SJSA1 (cell line): ENCODE measurements at places on chromosomes 1 and 21. TPM values are rescaled to one million over a fixed set of nuclear protein-coding genes. Genes with fewer than 3 reads are reported as not detected.
A peak's percentile ranks its signal among the peaks of the same experiment; 100 is the strongest.

HORMAD1 gene
- not detected in 2 replicates for total RNA-seq

THEM5 gene
- not detected in 2 replicates for total RNA-seq

C1QA gene
- not detected in 2 replicates for total RNA-seq

DNA sequence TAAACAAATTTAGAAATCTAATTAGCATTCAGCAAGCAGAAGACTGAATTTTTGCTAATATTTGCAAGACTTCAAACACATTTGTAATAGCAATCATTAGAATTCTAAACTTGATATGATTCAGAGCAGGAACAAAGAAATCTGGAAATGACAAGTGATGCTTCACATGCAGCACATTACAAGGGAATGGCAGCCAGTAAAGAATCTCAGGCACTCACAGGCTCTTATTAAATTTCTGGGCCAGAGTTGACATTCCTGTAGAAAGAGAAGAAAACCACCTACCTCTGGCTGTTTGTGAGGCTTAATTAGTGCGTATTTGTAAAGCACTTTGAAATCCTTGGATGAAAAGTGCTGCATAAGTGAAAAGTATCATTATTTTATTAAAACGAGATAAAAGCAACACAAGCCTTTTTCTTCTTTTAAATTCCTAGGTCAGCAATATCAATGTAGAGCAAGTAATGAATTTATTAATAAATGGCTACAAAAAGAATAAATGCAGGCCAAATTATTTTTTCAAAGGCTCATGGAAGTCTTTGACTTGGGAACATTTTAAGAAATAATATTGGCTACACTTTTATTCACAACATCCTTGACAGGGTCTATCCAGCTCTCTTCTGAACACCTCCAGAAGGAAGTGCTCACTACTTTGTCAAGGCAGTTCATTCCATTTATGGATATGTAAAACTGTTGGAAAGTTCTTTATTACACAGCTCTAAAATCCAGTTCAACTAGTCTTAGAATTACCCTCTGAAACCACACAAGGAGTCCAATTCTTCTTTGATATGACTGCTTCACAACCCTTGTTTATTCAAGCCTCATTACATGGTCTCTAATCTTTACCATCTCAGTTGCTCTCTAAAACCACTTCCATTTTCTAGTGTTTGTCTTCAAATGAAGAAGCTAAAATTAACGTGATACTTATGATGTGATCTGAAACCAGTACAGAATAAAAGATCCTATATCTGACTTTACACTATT lies 32.1 kb upstream of the SCYL3 start:
- no peak overlapping the region for H3K4me3 ChIP-seq
- no peaks in the 10 kb centered on the region for H3K27me3 ChIP-seq
- no peak for DNase-seq
- H3K4me1 ChIP-seq = no peaks in the 10 kb centered on the region
- H3K27ac ChIP-seq = no peak overlapping the region

DNA sequence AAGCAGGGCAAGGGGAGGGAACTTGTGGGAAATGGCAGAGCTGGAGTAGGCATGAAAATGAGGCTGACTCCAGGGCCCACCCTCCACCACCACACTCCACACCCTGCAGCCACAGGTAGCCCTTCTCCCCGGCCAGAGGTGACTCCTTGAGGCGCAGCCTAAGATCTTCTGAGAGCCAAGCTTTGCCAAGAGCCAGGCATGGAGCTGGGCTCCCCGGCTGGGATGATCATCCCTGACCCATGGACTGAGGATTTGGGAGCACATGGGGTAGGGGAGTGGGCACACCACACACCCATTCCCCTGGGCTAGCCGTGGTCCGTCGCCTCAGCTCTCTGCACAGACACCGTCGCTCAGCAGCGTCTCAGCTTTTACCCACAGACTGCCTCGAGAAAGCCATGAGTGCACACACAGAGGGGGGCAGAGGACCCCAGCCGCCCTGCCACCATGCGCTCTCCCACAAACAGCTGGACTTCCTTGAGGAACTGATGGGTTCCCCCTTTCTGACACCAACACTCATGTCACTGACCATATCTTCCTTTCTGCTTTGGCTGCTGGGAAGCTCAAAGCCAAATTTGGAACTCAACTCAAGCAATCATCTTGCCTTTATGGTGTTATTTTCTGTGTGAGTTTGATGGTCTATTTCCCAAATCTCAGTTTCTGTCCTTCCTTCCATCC lies 123.6 kb upstream of the RUNX3 start:
- DNase-seq = no peak
- no peaks in the 10 kb centered on the region for H3K4me1 ChIP-seq
- H3K27ac ChIP-seq = no peak overlapping the region
- no peak overlapping the region for H3K4me3 ChIP-seq
- no peaks in the 10 kb centered on the region for H3K27me3 ChIP-seq

DNA sequence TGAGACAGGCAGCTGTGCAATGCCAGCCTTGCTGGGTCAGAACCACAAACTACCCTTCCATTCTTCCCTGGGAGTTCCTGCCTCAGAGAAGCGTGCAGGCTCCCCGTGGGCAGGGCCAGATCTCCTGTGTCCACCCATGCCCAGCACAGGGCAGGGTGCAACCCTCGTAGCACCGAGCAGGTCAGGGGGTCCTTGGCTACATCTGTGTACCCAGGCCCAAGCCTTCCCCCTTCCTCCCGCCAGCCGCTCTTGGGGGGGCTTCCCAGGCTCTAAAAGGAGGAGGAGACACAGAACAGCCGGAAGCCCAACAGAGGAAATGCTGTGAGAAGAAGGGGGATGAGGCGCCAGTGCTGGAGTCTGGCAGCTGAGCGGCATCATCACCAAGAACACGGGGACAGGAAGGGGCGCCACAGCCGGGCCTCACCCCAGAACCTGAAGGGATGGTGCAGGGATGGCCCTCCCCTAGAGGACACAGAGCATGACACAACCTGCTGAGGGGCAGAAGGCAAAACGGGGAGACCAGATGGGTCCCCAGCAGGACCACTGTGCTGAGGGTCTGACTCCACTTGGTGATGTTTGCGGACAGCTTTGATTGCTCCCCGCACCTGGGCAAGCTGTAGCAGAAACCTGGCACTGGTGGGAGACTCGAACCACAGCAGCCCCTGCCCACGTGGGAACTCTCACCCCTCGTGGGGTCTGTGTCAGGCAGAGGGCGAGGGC lies 233.2 kb downstream of the NPHP4 start:
- no peak overlapping the region for H3K4me3 ChIP-seq
- peaks cover 4% of the 10 kb centered on the region for H3K27me3 ChIP-seq
- DNase-seq = no peak
- no peak overlapping the region for H3K27ac ChIP-seq

GRCh38 chr1:178509414-178510007 lies 3.4 kb upstream of the TEX35 start:
- no peaks in the 10 kb centered on the region for H3K4me1 ChIP-seq
- no peaks in the 10 kb centered on the region for H3K36me3 ChIP-seq

GRCh38 chr1:81585371-81585770 lies 215.4 kb upstream of the ADGRL2 start:
- no peak for DNase-seq
- H3K27ac ChIP-seq = no peak overlapping the region
- H3K4me1 ChIP-seq = no peaks in the 10 kb centered on the region
- H3K36me3 ChIP-seq = no peaks in the 10 kb centered on the region
- no peaks in the 10 kb centered on the region for H3K27me3 ChIP-seq
- H3K4me3 ChIP-seq = no peak overlapping the region

GRCh38 chr1:9181176-9181906 lies 52.4 kb upstream of the GPR157 start:
- H3K4me1 ChIP-seq = peaks cover 29% of the 10 kb centered on the region
- peak; percentile 78 for DNase-seq
- H3K27ac ChIP-seq = peak overlapping the region; percentile 33; the same call in 1 of the 2 replicates
- H3K36me3 ChIP-seq = peaks cover 31% of the 10 kb centered on the region
- peak overlapping the region; percentile 62 for H3K4me3 ChIP-seq
